H9 (cell line): ENCODE measurements at places on chromosomes 4 and X. TPM values are rescaled to one million over a fixed set of nuclear protein-coding genes. Genes with fewer than 3 reads are reported as not detected.

The AWAT2 gene
- total RNA-seq, result not detected in 2 replicates

The NLRP2B gene
- not detected in 2 replicates for total RNA-seq

The DUSP21 gene
- not detected in 2 replicates for total RNA-seq

The NAP1L3 gene
- total RNA-seq, result 89.6 and 91.7 TPM in 2 replicates

The BEX5 gene
- total RNA-seq, result 7.5 and 7.7 TPM in 2 replicates

- no peak overlapping the region for H3K4me3 ChIP-seq
- DNase-seq, result no peak
- H3K4me1 ChIP-seq, result no peaks in the 10 kb centered on the region
- H3K27ac ChIP-seq, result no peak overlapping the region
These were observed 79.2 kb upstream of the ACSL4 start for GRCh38 chrX:109812236-109812635.

DNA sequence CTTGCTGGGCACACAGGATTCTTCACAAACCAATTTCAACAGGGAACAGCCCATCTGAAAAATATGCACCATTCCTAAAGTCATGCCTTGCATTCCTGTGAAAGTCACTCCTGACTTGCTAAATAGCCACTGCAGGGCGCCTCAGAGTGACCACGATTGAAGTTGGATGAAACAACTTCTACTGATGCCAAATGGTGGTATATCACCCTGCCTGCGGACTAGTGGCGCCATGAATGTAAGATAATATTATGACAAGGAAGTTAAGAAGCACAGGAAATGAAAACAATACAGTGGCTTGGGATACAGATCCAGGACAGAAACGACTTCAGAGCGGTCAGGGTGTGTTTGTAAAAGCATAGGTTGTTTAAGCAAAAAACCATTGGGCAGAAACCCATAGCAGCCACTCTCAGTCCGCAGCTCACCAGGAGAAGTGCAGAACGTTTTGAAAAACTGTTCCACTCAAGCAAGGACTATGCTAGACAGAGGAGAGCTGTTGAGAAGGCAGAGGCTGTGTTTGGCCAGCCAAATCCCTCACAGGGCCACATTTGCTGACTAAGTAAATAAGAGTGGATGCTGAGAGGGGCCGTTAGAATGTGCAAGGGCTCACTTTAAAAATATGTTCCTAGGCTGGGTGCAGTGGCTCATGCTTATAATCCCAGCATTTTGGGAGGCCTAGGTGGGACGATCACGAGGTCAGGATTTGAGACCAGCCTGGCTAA lies 250.4 kb downstream of the PTTG2 start:
- H3K27ac ChIP-seq, result no peak overlapping the region
- H3K27me3 ChIP-seq, result no peaks in the 10 kb centered on the region
- H3K36me3 ChIP-seq, result no peaks in the 10 kb centered on the region
- peak; percentile 39 for DNase-seq
- peaks cover 5% of the 10 kb centered on the region; the same call in 1 of the 2 replicates for H3K4me1 ChIP-seq
- H3K4me3 ChIP-seq, result no peak overlapping the region

- H3K4me3 ChIP-seq, result no peak overlapping the region
- H3K36me3 ChIP-seq, result no peaks in the 10 kb centered on the region
- no peaks in the 10 kb centered on the region; the same call in 1 of the 2 replicates for H3K4me1 ChIP-seq
- DNase-seq, result no peak
These were observed 544.6 kb downstream of the IL15 start for GRCh38 chr4:142181021-142181420.

DNA sequence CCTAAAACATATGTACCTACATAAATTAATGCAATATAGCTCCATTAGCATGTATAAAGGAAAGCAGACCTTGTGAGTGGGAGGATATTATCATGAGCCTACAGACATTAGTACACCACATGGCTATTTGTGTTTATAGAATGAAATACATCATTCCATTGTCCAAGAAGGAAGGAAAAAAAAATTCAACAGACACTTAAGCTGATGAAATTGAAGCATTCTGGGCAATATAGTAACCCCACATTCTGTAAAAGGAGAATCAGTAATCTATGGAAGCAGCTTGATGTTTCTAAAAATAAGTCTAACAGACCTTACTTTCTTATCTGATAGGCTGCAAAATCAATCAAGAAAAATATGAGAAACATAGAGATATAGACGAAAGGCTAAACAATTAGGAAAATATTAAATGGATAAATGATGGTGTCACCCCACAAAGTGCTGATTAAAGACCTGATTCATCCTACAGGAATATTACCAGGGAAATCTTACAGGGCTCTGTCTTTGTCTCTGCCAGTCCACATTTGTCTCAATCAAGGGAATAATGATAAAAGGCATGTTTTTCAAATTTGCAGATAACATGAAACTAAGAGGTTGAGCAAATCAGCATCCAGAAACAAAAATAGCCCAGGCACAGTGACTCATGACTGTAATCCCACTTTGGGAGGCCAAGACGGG lies 76.8 kb downstream of the COMMD8 start:
- H3K36me3 ChIP-seq, result no peaks in the 10 kb centered on the region
- H3K27me3 ChIP-seq, result no peaks in the 10 kb centered on the region
- no peak for DNase-seq
- H3K4me1 ChIP-seq, result no peaks in the 10 kb centered on the region

DNA sequence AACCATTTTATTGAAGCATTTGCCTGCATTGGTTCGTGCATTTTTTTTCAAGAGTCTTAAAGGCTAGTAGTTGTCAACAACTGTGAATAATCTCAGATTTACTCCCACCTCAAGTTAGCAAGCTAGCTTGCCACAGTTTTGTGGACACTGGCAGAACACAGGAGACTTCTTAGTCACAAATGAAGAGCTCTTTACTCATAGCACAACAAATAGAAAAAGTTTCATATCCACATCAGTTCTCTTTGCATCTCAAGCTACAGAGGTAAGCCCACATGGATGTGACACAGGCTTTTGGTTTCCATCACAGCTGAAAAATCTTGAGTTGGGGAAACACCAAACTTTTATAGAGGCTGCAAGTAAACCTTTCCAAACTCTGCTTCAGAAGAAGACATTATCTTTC lies 2315.7 kb upstream of the TENM3 start:
- no peaks in the 10 kb centered on the region for H3K4me1 ChIP-seq
- no peak overlapping the region for H3K4me3 ChIP-seq
- H3K27ac ChIP-seq, result no peak overlapping the region
- H3K27me3 ChIP-seq, result no peaks in the 10 kb centered on the region
- DNase-seq, result no peak

DNA sequence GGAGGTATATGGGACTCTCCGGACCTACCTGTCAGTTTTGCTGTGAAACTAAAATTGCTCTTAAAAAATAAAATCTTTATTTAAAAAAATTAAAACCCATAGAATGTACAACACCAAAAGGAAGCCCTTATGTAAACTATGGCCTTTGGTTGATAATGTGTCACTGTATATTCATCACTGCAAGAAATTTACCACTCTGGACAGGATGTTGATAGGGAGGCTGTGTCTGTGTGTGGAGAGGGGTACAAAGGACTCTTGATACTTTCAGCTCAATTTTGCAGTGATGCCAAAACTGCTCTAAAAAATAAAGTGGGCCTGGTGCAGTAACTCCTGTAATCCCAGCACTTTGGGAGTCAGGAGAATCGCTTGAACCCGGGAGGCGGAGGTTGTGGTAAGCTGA lies 2.9 kb upstream of the ZMYM3 start:
- no peaks in the 10 kb centered on the region for H3K4me1 ChIP-seq
- H3K27me3 ChIP-seq, result no peaks in the 10 kb centered on the region
- H3K27ac ChIP-seq, result no peak overlapping the region
- DNase-seq, result no peak

- H3K27me3 ChIP-seq, result no peaks in the 10 kb centered on the region
- no peaks in the 10 kb centered on the region for H3K4me1 ChIP-seq
- no peak overlapping the region for H3K4me3 ChIP-seq
- H3K36me3 ChIP-seq, result 0 out of 2 replicates have a peak, but pooled peaks cover 3% of the 10 kb centered on the region
- no peak overlapping the region for H3K27ac ChIP-seq
These were observed 24.3 kb upstream of the PAK3 start for GRCh38 chrX:111071542-111072277.

DNA sequence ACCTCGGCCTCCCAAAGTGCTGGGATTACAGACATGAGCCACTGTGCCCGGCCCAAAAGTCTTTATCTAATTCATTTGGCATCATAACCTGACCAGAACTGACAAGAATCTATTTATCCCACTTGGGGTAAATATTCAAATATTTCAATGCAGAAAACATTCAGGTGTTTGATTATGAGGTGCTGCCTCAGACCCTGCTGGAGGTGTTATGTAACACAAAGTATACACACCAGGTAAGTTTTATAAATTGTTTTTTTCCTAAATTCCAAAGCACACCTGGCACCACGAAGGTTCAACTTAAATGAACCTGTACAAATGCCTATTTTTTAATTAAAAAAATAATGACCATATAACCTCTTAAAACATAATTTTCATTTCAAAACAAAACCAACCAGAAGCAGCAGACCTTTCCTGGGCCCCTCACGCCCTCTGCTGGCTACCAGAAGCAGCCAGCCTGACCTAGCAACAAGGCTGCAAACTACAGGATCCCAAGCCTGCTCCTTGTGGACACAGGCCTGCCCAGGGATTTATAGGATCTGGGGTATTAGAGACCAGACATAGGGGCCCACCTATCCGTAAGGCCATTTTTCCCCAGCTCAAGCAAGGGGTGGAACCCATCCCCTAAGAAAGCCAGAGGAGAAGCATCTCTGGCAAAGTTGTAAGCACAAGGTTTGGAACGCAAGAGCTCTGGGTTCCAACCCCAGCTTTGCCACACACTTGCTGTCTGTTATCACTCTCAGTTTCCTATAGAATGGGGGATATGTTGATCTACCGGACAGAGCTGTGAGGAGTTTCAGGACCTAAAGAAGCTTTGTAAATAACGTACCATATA lies 11.7 kb downstream of the OTUD5 start:
- H3K4me3 ChIP-seq, result no peak overlapping the region
- DNase-seq, result peak; percentile 63
- H3K27ac ChIP-seq, result no peak overlapping the region

GRCh38 chr4:174828845-174829701 lies at the start of gene GLRA3:
GLRA3 (minus strand) TSS chr4:174829247; CDS start chr4:174828811, 436 bp downstream.
- H3K36me3 ChIP-seq, result no peaks in the 10 kb centered on the region
- H3K27ac ChIP-seq, result peak within 1 kb of the TSS; percentile 5
- H3K27me3 ChIP-seq, result no peaks in the 10 kb centered on the region

- H3K4me1 ChIP-seq, result peaks cover 2% of the 10 kb centered on the region; the same call in 1 of the 2 replicates
- no peaks in the 10 kb centered on the region; the same call in 1 of the 2 replicates for H3K36me3 ChIP-seq
- no peak overlapping the region for H3K4me3 ChIP-seq
- no peak overlapping the region for H3K27ac ChIP-seq
These were observed 272.1 kb downstream of the RPA4 start for GRCh38 chrX:97155816-97156215.

DNA sequence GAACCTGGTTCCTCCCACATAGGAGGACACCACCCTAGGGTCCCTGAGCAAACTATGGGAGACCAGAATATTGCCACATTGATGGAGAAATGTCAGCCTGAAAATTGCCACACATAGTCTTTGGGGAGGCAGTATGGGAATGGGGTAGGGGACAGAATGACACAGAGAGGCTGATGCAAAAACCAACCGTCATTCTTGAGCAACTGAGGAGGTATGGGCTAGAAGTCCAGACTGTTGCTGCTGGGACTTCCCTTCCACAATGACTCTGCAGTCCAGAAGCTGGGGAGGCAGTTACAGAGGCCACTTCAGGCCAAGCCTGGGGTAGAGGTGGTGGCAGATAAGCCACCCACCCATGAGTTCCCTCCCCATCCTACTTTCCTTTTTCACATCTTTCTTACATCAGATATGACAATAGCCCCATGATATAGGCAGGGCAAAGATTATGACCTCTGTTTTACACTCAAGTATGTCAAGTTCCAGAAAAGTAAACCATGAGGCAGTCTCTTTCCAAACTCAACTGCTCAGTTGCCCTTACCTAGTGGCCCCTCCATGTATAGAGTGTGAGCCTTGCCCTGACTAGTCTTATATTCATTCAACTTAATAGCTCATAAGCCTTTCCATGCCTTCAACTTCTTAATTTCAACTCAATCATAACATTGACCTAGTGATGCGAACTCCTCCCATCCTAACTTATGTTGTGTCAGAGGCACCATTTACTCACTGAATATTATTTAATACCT lies 41.7 kb downstream of the VSIG4 start:
- no peak overlapping the region for H3K27ac ChIP-seq
- no peak for DNase-seq
- H3K4me3 ChIP-seq, result no peak overlapping the region
- H3K4me1 ChIP-seq, result no peaks in the 10 kb centered on the region
- no peaks in the 10 kb centered on the region for H3K27me3 ChIP-seq

DNA sequence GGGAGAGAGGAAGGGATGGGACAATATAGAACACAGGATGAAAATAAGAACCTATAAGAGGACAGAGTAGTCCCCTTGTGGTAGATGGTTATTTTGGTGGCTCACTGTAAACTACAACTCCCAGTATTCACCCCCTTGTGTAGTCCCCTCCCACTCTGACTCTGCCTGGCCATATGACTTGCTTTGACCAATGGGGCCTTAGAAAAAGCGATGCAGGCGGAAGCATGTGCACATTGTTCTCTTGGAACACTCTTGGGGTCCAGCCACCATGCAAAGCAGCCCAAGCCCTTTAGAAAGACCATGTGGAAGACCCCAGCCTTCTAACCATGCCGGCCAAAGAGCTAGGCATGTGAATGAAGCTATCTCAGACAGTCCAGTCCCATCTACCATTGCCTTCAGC lies 415.0 kb downstream of the BCOR start:
- no peaks in the 10 kb centered on the region; the same call in 1 of the 2 replicates for H3K27me3 ChIP-seq
- H3K36me3 ChIP-seq, result peaks cover 6% of the 10 kb centered on the region
- no peak overlapping the region for H3K4me3 ChIP-seq
- H3K4me1 ChIP-seq, result peaks cover 7% of the 10 kb centered on the region

GRCh38 chrX:20479048-20479447 lies 212.3 kb upstream of the RPS6KA3 start:
- no peak for DNase-seq
- H3K27ac ChIP-seq, result no peak overlapping the region
- H3K36me3 ChIP-seq, result no peaks in the 10 kb centered on the region; the same call in 2 of the 3 replicates
- H3K4me1 ChIP-seq, result no peaks in the 10 kb centered on the region
